Epithelial cell of proximal tubule (primary cell): ENCODE measurements at places on chromosomes 1 and 21. TPM values are rescaled to one million over a fixed set of nuclear protein-coding genes. Genes with fewer than 3 reads are reported as not detected.

- DNase-seq, result no peak
Observed at GRCh38 chr1:228687587-228687986, 47.7 kb upstream of the RHOU start.

Gene ACTA1
- 0.14 TPM in 1 of 2 replicates, not detected in the other for total RNA-seq

- no peak for DNase-seq
Observed at GRCh38 chr1:213666113-213666512, 321.7 kb upstream of the PROX1 start.

GRCh38 chr1:11930571-11931445, 3.7 kb upstream of the PLOD1 start:
- DNase-seq, result no peak

GRCh38 chr21:43694437-43695079, 24.4 kb upstream of the PDXK start:
- no peak for DNase-seq

Gene NRIP1
- 53.5 and 81.1 TPM in 2 replicates for total RNA-seq

- DNase-seq, result no peak
Observed at GRCh38 chr1:82612986-82613385, 812.3 kb downstream of the ADGRL2 start.

- no peak for DNase-seq
Observed at GRCh38 chr1:86318436-86318835, 77.7 kb downstream of the ODF2L start.

GRCh38 chr21:19535356-19535755, 1131.8 kb upstream of the TMPRSS15 start:
- DNase-seq, result no peak

Gene HES4
- total RNA-seq, result 141 and 193 TPM in 2 replicates

Gene EDARADD
- 1.1 and 3.3 TPM in 2 replicates for total RNA-seq
